ENCODE measurements at places on chromosomes 1 and 21.

GRCh38 chr1:222413436-222413835, 134.5 kb downstream of the HHIPL2 start:
- no peak for DNase-seq

- DNase-seq: no peak
Observed at GRCh38 chr1:12244078-12244477, 14.2 kb downstream of the VPS13D start.

DNA sequence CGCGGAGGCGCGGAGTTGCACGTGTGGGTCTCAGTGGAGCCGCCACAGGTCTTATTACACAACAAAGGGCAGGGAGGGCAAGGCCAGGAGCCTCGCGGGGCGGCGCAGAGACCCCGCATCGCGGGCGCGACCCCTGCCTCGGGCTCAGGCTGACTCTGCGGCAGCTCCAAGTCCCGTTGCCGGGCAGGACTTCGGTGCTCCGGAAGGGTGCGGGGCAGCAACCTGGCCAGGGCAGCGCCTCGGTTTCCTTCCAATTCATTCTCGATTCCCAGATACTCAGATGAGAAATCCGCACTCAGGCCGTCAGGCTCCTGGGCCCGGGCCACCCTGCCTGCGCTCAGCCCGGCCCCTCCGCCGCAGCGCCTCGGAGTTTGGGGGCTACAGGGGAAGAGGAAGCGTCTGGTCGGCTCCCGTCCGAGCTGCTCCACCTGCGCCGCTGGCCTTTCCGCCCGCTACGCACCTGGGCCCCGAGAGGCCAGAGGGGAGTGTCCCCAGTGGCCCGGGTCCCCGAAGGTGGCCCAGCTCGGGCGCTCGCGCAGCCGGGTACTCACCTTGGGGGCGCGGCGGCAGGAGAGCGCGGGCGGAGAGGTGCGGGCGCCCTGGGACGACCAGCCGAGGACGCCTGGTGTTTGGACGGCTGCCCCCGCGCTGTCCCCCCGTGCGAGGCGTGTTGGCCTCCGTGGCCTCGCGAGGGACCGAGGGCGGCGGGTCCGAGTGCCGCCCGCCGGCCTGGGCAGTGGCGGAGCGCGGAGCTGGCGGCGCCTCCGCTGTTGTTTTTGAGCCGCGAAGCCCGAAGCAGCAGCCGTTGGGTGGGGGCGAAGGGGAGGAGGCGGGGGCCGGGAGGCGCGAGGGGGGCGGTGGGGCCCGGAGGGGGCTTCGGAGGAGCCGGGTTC, 1.1 kb upstream of the PRDM16 start:
- no peak for DNase-seq

DNA sequence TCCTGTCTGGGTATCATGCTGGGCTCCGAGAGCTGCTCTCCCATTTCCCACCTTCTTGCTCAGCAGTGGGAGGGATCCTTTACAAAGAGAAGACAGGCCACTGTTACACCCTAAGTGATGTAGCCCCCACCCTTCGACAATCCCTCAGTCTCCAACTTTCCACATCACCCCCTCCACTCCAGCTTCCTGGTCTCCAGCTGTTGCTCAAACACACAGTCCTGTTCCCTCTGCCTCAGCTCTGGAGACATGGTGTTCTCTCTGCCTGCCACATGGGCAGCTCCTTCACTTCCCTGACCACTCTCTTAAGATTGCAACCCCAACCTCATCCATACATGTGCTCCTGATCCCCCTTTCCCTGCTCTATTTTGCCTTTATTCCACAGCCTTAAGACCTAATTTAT, 37.7 kb downstream of the SLC30A1 start:
- DNase-seq: no peak

DNA sequence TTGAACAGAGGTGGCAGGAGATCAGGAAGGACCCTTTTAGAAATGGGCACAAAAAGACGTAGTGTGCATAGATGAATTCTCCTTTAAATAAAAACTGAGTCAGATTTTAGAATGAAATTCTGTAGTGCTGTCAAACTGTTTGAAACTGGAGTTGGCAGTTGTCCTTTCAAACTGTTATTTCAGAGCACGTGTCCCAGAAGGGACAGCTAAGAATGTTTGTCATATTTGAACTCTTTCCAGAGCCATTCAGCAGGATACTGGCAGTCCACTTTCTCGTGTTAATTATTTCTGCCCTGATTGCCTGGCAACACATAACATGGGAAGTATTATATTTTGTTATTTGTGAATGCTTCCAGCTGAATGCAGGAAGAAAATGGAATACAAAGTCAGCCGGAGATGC, 212.3 kb upstream of the DPYD start:
- DNase-seq: no peak

- no peak for DNase-seq
Observed at GRCh38 chr1:152960452-152961044, 9.9 kb upstream of the SPRR4 start.

DNA sequence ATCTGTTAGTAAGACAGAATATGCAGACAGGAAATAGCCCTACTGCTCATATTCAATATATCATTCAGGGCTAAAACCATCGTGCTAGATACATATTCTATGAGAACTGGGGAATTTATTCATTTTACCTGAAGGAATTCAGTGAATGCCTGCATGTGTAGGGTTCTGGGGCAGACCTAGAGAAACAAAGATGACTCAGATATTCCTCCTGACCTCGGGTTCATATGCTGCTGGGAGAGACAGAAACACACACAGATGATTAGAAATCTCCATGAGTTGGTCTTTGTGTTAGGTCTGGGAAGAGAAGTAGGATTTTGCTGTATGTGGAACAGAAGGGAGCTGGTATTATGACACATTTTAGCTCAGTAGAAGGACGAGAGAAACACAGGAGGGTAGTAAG, 176.5 kb upstream of the ST6GALNAC5 start:
- no peak for DNase-seq

- no peak for DNase-seq
Observed at GRCh38 chr1:5273280-5274003, 619.0 kb downstream of the AJAP1 start.

- DNase-seq: no peak
Observed at GRCh38 chr1:219538886-219539285, 74.0 kb downstream of the ZC3H11B start.

- no peak for DNase-seq
Observed at GRCh38 chr1:51482881-51483280, 36.2 kb downstream of the EPS15 start.

GRCh38 chr21:40704141-40704540, 142.8 kb downstream of the DSCAM start:
- no peak for DNase-seq

- no peak for DNase-seq
Observed at GRCh38 chr1:232872738-232873137, 67.5 kb downstream of the MAP10 start.

DNA sequence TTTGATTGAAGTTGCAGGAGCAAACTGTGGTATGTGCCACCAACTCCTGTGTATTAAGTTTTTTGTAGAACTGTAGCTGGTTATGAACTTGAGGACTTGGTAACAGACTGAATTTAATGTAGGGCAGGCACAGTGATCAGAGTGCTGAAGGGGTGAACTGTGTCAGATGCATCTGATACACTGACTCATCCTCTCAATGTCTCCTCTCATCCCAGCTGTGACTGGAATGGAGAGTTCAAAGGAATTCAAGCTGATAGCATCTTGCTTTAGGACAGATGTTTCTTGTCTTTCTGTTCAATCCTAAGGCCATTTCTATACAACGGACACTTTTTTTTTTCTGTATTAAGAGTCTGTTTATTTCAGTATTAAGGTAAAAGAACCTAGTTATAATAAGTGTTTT, 25.0 kb upstream of the GBP1 start:
- no peak for DNase-seq

DNA sequence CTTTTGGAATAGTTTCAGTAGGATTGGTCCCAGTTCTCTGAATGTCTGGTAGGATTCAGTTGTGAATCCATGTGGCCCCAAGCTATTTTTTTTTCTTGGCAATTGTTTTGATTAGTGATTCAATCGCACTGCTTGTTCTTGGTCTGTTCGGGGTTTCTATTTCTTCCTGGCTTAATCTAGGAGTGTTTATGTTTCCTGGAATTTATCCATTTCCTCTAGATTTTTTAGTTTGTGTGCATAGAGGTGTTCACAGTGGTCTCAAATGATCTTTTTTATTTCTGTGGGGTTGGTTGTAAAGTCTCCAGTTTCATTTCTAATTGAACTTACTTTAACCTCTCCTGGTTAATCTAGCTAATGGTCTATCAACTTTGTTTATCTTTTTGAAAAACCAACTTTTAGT, 117.6 kb downstream of the NME7 start:
- no peak for DNase-seq

DNA sequence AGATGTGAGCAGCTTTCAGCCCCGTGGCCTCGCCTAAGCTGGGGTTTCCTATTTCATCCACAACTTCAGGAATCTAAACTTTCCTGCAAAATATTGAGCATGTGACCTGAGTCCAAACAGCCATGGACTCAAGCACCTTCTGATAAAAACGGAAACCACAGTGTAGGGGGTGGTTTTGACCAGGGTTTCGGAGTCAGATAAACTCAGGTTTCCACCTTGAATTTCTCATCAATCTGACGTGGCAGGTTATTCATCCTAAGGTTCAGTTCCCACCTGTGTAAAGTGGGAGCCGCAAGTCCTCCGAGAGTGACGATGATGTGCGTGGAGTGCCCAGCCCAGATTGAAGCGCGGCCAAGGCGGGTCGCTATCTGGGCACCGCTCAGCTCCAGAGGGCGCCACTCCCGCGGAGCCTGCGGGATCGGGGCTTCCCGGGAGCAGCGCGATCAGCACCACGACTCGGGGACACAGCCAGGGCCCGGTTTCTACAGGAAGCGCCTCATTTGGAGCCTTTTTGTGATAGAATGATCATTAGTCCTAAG, 871 bp upstream of the ETS2 start:
- DNase-seq: no peak

- DNase-seq: peak; percentile 81
Observed at GRCh38 chr1:234755449-234755863, 145.5 kb upstream of the IRF2BP2 start.

DNA sequence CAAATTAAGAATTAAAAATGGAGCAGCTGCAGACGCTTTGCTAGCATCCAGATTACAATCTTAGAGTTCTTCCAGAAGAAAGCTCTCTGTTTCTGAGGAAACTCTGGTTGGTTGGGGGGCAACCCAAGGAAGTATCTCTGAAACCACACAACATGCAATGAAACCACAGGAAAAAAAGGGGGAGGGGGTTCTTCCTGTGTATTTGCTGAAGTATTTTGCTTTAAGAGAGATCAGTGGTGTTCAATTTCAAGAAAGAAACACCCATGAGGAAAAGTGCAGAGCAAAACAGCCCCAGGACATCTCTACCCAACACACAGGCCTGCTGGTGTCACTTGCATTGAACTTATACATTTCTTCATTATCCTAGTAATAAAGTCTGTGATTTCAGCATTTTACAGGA, 19.7 kb upstream of the TIAM1 start:
- DNase-seq: no peak

GRCh38 chr1:234533034-234533891, 54.3 kb upstream of the TARBP1 start:
- DNase-seq: no peak

GRCh38 chr21:45979141-45979631, 2.4 kb upstream of the COL6A1 start:
- no peak for DNase-seq

GRCh38 chr1:170217517-170218256, 71.9 kb downstream of the NTMT2 start:
- DNase-seq: no peak

DNA sequence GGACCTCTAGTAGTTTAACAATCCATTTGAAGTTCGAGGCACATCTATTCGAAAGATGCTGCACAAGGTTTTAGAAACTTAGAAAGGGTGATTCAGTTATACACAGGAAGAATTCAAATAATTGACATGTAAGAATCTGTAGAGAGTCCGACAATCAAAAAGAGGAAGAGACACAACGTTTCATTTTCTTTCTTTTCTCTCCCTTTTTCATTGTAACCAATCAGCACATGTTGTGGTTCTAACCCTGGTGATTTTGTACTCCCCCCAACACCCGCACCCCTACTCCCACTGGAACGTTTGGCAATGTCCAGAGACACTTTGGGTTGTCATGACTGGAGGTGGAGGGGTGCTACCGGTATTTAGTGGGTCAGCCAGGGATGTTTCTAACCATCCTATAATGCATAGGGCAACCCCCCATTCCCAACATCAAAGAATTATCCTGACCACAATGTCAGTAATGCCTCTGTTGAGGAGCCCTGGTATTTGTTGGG, 4.9 kb downstream of the TGFB2 start:
- DNase-seq: no peak

All from caudate nucleus (tissue), 63 donors.